ENCODE measurements at places on chromosomes 7 and 10.
A peak's percentile ranks its signal among the peaks of the same experiment; 100 is the strongest.

- DNase-seq, result no peak
These were observed 166.3 kb downstream of the ARHGAP12 start for GRCh38 chr10:31762316-31762715.

DNA sequence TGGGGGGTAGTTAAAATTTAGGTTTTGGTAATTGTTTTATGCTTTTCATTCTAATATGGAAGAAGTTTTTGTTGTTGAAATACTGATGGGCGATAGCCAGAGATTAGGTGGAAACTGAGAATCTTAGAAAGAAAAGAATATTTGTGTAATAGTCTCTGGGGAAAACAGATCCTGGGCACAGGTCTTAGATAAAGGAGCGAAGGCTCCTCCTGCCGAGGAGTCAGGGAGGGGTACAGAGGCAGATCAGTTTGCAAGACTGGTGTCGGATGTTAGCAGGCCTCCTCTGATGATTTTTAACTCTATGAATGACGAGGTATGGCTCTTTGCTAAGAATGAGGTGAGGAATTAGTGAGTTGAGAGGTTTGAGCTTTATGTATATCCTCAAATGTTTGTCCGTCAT is 339.7 kb downstream of the HGF start:
- DNase-seq, result no peak

- DNase-seq, result no peak
These were observed 96.1 kb upstream of the ASAH2 start for GRCh38 chr10:50347394-50347802.

DNA sequence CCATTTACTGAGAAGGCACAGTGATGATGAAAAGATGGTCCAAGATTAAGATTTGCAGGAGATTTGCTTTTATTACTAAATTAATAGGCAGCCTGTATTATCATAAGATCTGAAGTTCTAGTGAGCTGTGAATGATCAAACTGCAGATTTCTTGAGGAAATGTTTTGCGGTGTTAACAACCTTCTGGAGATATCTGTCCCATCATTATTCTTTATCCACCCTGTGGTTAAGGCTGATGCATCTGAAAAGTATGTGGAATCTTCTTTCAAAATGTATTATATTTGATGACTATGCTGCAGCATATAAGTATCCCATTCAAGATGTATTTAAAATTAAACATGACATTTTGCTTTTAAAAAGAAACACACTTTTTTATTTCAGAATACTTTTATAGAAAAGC is 150.3 kb downstream of the POLR1F start:
- no peak for DNase-seq

GRCh38 chr7:102832674-102833073 is 80.1 kb upstream of the LRRC17 start:
- DNase-seq, result no peak

DNA sequence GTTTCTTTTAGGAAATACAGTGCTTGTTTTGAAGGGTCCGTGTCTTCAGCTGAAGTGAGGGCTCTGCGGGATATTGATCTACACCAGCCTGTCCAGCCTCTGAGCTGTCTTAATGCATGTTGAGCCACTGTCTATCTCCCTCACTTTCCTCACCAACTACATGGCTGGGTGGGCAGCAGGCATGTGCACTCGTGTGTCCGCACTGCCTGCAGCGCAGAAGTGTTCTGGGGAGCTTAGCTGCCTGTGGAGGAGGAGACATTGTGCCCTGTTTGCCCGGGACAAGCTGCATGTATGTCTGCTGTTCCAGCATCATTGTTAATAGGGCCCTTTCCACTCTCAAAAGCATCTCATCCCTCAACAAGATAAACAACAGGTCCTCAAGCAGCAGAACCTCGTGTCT is 133.1 kb upstream of the EEPD1 start:
- DNase-seq, result no peak

DNA sequence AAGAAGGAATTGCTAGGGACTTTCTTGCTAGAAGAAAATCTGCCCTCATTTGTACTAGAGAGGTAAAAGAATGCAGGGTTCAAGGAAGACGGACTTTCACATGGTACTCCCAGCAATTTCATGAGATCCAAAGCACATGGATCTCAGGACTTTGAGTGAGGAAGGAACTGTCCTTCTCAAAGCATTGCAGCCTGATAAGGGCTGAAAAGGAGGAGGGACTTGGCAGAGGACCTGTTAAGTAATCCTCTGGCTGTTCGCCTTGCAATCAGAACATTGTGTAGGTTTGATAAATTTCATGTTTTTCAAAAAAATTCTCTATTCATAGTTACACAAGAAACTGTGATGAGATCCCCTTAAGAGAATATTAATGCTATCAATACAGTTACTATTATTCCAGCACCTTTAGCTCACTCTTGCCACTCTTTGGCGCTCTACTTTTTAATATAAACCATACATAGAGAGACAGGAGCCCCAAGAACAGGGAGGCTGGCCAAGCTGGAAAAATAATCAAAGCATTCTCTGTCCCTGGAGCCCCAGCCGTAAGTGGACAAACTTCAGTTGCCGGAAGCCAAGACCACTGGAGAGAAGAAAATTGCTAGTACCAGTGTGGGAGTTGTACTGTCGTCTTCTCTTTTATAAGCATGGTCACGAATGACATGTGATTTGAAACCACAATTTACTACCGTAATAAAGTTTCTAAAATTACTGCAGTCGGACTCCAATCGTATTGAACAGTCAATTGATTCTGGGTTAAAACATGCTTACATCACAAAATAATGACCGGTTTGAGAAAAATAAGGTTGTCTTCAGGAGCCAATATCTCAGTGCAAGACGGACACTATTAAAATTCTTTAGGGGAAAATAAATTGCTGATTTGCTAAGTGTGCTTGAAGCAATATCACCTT is 424.4 kb downstream of the SDK1 start:
- DNase-seq, result no peak

DNA sequence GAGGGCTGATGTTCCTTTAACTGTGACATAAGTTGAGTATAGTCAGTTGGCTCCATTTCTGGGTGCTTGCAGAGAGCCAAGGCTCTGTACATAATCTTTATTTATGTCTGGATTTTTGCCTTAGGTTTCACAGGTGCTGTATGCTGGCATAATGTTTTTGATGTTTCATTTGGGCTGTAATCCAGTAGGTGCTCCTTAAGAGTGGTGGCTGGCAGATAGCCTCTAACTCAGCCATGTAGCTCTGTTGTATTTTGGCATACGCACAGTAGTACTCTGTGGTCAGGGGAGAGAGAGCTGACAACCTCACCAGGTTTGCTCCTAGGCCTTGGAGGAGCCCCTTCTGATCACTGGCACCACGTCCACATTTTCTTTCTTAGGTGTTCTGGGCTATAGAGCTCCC is 61.1 kb downstream of the RNF133 start:
- no peak for DNase-seq

GRCh38 chr10:97914837-97915211 is 65.2 kb downstream of the GOLGA7B start:
- DNase-seq, result peak; percentile 27

DNA sequence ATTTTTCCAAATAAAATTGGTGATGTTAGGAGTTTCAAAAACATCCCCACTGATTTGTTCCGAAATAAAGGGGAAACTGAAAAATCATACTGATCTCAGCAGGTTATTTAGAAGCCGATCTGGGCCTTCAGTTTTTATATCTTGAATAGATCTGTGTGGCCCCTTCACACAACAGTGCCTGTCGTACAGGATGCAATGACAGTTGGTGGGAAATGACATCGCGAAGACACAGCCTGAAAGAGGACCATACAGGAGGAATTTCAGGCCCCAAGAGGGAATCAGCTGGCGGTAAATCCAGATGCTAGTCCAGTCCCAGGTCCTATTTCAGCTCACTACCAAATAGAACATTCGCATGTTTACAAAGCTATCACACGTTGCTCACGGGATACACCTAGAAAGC is 3.0 kb downstream of the H2BK1 start:
- DNase-seq, result no peak

- DNase-seq, result no peak
These were observed 17.9 kb upstream of the PPA1 start for GRCh38 chr10:70250961-70251680.

DNA sequence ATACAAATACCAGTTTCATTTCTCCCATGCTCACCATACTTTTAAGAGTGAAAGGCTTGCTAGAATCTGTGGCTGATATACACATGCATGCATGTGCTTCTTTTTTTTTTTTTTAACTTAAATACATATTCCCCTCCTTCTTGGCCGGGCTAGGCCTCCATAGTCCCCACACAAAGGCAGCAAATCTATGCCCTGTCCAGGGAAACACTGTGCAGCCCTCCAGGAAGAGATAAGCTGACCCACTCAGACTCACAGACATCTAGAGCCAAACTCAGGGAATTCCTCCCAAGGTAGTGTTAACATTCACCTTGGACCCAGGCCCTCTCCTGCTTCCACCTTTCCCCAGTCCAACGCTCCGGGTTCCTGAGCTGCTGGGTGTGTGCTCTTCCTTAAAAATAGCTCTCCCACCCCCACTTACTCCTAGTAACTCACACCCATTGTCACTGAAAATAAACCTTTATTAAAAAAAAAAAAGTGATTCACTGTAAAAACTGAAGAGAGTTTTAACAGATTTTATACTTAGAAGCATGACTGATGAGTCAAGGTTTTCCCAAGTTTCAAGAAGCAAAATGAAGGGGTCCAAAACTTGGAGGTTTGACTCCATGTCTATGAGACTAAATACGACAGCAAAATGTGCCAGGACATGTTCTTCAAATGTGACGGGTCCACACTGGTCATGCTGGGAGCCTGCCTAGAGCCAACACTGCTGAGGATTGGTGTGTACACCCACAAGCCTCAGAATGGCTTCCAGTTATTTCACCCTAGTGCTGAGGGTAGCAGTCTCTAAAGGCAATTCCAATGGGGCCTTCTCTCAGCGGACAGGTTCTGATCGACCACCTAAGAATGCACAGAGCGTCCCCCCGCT is 159.5 kb downstream of the GLI3 start:
- DNase-seq, result no peak

DNA sequence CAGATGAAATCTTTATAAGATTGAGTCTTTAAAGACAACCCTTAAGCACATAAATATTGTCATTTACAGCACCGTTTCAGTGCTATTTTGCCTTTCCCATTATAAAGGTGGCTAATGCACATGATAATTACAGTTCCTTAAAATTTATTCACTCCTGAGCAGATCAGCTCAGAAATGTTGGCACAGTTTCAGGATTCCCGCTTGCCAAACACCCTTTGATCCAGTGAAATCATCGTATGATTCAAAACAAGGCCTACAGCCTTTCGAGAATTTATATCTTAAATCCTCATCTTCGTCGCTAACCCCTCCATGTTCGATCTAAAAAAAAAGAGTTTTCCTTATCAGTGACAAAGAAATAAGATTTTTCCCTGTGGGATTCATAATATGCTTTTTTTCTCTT is 14.1 kb upstream of the SOSTDC1 start:
- no peak for DNase-seq

GRCh38 chr7:140230516-140230860 is 53.7 kb upstream of the KDM7A start:
- no peak for DNase-seq

GRCh38 chr10:122537545-122537944 is 23.0 kb upstream of the DMBT1 start:
- DNase-seq, result no peak

DNA sequence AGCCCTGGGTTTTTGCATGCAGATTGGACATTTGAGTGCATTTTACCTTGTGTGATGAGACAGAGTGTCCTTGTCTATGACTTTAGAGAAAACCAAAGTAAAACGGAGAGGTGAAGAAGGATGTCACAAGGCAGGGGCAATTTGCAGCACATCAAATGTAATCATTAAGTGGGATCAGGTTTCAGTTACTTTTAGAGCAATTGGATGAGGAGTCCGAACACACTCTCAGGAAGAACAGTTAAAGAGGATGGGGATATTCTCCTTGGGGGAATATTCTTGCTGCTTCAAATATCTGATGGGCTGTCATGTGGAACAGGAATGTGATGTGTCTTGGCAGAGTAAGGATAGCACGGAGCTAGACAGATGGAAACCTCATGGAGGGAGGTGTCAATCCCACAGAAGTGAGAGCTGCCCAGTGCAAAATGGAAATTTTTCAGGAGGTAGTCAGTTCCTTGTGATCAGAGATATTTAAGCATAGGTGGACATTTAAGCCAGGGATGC is 757 bp downstream of the RAB19 start:
- no peak for DNase-seq

Data from NCI-H1092 (cell line).